ENCODE measurements at places on chromosomes 2 and 18. TPM values are rescaled to one million over a fixed set of nuclear protein-coding genes. Genes with fewer than 3 reads are reported as not detected.

Gene PXDN
- 119 TPM for total RNA-seq

Gene NTSR2
- not detected for total RNA-seq

Gene IL1F10
- not detected for total RNA-seq

Gene UGT1A4
- total RNA-seq = not detected

Gene HOXD12
- not detected for total RNA-seq

Gene C2orf66
- total RNA-seq = under 0.01 TPM

Gene MOGAT1
- total RNA-seq = not detected

Gene SLC9A4
- not detected for total RNA-seq

Gene TTN
- 2.7 TPM for total RNA-seq

Gene GALR1
- total RNA-seq = not detected

Gene DHRS9
- total RNA-seq = not detected

Gene RAD51AP2
- total RNA-seq = not detected

Gene TWIST2
- total RNA-seq = 113 TPM

Gene SMIM21
- not detected for total RNA-seq

Gene VPS4B
- 30.1 TPM for total RNA-seq

Gene MARCHF7
- 66.1 TPM for total RNA-seq

Gene DUSP2
- 0.37 TPM for total RNA-seq

Gene KHK
- 1.5 TPM for total RNA-seq

Gene CTAGE1
- not detected for total RNA-seq

Gene COA5
- 17.6 TPM for total RNA-seq

Gene PPP1R1C
- not detected for total RNA-seq

Gene BMP10
- total RNA-seq = not detected

Measured in subcutaneous preadipocyte (primary cell).